Spleen (tissue), 13 donors: ENCODE measurements at places on chromosomes 1 and 21.

DNA sequence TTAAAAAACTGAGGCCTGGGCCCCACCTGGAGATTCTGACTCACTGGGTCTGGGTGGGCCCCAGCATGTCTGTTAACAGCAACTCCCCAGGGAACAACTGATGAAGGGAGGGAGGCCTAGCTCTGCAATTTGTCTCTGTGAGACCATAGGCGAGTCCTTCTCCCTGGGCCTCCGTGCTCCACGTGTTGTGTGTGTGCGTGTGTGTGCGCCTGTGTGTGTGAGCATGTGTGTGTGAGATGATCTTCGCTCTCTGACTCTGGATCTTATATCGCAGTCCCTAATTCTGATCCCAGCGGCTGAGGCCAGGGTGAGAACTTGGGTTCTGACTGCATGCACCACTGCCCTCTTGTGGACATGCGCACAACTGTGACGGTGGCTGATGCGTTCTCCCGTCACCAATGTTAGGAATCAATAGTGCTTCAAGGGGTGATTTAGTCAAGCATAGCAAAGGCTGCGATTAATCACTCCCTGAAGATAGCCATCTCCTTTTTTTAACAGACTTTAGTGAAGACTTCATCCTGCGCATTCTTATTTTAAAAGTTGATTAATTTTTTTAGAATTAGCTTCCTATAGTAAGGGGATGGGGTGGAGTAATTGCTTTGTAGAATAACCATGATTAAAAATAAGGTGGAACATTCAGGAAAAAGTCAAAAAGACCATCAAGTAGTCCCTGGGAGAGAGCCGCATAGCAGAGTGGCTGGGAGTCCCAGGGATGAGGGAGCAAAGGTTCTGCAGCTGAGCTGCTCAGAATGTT, 62.4 kb upstream of the USP24 start:
- DNase-seq: peak; percentile 91

- no peak for DNase-seq
These were observed 6.9 kb downstream of the HTR1D start for GRCh38 chr1:23210351-23210785.

GRCh38 chr1:243482141-243483022, 226.5 kb downstream of the SDCCAG8 start:
- DNase-seq: no peak

GRCh38 chr1:226892524-226892875, 22.1 kb downstream of the PSEN2 start:
- DNase-seq: no peak

GRCh38 chr1:209808059-209808581, 2.2 kb upstream of the IRF6 start:
- DNase-seq: no peak

DNA sequence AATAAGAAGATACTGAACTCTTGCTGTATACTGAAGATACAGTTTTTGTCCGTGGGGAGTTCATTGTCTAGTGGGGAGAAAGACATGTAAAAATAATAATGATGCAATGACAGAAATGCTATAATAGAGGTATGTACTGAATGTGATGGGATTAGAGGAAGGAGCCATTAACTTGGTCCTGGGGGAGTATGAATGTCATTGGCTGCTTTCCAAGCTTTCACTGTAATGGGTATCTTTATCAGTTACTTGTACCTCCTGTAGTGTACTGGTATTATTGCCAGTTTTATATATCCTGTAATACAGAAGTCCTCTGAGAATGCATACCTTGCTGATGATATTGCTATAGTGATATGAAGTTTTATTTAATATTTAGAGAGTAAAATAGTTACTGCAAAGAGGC, 7.4 kb downstream of the BTBD8 start:
- no peak for DNase-seq

- no peak for DNase-seq
These were observed 63.1 kb downstream of the ATP5PO start for GRCh38 chr21:33852485-33852884.

DNA sequence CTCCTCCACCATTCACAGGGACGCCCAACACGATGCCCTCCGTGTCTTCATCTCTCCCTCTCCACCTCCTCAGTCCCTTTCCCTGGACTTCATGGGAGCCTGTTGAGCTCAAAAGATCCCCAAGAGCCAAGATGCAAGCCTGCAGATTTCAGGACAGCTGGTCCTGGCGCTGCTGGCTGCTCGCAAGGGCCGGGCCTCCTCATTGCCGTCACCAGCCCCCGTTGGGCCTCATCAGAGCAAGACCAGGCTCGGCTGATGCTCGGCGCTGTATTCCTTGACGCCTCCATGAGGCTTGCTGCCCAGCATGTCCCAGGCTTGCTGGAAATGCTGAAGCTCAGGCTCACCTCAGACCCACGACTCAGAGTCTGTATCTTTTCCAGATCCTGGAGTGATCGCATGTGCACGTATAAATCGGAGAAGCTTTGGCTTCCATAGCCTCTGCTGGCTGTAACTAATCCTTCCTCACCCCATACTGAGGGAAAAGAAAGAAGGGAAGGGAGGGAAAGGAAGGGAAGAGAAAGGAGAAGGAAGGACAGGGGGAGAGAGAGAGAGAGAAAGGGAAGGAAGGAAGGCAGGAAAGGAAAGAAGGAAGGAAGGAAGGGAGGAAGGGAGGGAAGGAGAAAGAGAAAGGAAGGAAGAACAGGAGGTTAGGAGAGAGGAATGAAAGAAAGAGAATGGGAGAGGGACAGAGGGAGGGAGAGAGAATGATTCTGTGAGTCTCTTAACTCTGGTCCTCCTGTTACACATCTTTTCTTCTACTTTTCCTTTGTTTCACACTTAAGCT, 94.6 kb downstream of the KCNJ15 start:
- DNase-seq: no peak

GRCh38 chr1:183936791-183937190, 100.7 kb downstream of the COLGALT2 start:
- DNase-seq: no peak

DNA sequence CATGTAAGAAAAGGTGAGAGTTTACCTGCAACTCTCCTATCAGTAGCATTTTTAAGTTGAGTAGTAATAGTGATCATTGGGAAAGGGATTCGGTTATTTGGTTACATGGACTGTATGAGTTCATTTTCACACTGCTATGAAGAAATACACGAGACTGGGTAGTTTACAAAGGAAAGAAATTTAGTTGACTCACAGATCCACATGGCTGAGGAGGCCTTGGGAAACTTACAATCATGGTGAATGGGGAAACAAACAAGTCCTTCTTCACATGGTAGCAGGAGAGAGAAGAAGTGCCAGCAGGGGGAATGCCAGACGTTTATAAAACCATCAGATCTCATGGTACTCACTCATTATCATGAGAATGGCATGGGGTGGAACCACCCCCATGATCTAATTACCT, 59.3 kb upstream of the FBXO28 start:
- no peak for DNase-seq

DNA sequence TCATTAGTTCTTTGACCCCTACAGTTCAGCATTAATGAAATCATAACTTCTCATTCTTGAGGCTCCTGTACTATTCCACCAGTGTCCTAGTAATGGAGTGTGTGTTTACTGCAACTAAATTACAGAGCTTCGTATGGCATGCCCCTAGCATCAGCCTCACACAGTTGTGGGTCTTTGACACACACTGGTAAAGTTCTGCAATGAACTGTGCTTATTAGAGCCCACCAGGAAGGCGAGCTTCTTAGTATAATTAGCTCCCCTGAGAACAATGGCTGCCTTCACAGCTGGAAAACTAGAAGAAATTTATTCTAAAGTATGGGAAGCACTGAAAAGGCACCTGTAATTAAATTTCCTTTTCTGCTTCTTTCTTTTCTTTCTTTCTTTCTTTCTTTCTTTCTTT, 251.1 kb upstream of the RGS18 start:
- DNase-seq: no peak

GRCh38 chr1:242002510-242002909, 3.6 kb upstream of the MAP1LC3C start:
- no peak for DNase-seq

DNA sequence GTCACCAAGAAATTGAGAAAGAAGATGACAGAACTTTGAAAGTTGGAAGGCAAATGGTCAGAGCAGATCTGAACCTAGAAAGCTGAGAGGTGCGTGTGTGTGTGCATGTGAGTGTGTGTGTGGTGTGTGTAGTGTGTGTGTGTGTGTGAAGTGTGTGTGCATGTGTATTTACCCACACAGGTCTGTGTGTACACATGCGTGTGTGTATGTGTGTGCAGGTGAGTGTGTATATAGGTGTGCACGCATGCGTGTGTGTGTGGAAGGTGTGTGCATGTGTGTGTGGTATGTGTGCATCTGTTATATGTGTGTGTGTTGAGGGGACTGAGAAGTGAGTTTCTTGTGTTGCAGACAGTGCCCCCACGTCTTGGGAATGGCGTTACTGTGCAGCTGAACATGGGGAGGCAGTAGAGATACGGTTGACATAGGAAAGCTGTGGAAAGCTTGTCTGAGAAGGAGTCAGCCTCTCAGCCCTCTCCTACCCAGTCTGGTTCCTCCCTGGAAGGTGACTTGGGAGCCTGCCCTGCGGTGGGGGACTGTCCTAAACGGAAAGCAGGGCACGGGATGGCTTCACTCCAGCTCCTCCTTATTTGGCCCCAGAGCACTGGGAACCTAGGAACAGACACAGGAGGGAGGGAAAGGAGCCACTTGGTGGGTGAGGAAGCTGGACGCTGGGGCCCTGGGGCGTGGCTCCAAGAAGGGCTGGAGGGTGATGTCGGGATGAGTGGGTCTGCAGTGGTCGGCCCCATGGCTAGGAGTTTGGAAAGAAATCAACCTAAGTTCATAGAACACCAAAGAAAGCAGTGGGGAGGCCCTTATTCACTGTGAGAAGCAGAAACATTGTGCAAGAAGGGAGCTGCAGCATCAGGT, 97.2 kb downstream of the PCBP3 start:
- DNase-seq: no peak

GRCh38 chr1:175511496-175511895, 231.9 kb downstream of the TNR start:
- DNase-seq: no peak

DNA sequence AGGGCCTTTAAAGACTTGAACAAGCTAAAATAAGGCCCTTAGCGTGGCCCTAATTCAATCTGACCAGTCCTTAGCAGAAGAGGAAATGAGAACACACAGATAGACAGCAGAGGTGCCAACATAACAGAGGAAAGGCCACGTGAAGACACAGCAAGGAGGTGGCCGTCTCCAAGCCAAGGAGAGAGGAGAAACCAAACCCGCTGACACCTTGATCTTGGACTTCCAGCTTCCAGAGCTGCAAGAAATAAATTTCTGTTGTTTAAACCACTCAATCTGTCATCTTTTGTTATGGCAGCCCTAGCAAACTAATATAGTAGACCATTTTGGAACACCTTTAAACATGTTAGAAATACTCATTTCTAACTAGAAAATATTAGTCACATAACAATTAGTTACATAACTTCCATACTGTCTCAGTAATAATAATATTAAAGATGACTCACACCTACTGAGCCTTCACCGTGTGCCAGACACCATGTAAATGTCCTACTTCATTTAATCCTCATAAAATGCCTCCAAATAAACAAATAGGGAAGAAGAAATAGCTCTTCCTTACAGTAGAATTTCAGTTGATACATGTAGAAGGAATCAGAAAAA, 47.9 kb downstream of the S1PR1 start:
- DNase-seq: no peak

- DNase-seq: no peak
These were observed 29.8 kb upstream of the RCOR3 start for GRCh38 chr1:211229365-211229759.

DNA sequence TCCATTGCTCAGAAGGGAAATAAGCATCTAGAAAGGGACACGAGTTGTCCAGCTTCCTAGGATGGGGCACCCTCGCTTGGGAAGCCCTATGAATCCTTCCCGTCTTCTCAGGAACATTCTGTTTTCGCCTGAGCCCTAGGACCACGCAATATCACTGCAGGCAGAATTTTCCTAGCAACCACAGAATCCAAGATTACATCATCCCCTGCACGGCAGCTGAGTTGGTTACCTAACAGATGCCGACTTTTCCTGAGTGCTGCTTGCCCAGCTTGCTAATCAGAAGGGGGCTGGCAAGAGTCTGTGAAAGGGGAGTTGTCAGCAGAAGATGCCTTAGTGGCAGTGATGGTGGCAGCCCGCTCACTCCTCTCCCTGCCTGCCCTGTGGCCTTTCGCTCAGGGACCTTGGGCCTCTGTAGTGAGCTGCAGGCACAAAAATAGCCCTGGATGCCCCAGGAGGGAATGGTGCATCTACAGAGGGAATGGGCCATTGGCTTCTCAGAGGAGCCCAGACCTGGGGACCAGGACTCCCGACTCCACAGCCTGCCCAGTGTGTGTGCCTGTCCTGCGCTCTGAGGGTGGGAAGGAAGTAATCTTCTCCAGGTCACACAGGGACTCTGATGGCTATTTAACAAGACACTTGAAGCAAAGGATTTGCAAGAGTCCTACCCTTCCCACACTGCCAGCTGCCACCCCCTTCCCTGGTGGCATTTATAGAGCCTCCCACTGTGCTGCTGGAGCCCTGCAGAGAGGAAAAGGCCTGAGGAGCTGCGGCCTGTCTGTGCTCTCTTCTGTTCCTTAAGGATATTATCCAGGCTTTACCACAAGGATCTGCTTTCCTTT, 28.9 kb upstream of the CLSTN1 start:
- DNase-seq: no peak

GRCh38 chr1:164823486-164824279, 264.7 kb downstream of the PBX1 start:
- no peak for DNase-seq

- no peak for DNase-seq
These were observed 46.8 kb upstream of the WASF2 start for GRCh38 chr1:27536767-27537166.

- no peak for DNase-seq
These were observed 56.8 kb upstream of the ERRFI1 start for GRCh38 chr1:8082945-8083344.

GRCh38 chr1:207960346-207960745, 49.4 kb upstream of the CD34 start:
- DNase-seq: no peak

- DNase-seq: no peak
These were observed 9.5 kb downstream of the COLGALT2 start for GRCh38 chr1:184027826-184028695.

GRCh38 chr1:243213045-243213787, 41.9 kb downstream of the CEP170 start:
- no peak for DNase-seq

GRCh38 chr1:192609110-192610079, 26.6 kb upstream of the RGS13 start:
- peak; percentile 92 for DNase-seq

GRCh38 chr1:112929979-112930378, 26.0 kb downstream of the SLC16A1 start:
- no peak for DNase-seq

- DNase-seq: no peak
These were observed 65.7 kb downstream of the MAP3K21 start for GRCh38 chr1:233393084-233393840.

DNA sequence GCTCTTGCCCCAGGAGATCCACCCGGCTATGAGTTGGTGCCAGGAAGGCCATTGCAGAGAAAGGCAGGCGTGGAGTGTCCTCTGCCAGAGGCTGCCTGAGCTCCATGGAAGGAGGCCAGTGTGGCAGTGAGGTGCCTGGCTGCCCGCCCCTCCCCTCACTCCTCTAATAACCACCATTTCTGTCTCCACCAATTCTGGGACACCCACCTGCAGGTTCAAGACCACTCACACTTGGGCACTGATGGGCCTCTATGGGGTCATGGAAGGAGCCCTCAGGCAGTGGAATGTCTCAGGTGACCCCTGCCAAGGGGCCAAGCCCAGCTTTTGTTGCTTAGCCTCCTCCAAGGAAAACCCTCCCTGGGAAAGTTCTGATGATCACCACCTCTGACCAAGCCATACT, 731.6 kb downstream of the MATN1 start:
- DNase-seq: no peak

- DNase-seq: no peak
These were observed 884 bp downstream of the LHX4 start for GRCh38 chr1:180230791-180231505.

GRCh38 chr1:247113733-247114271, 9.6 kb upstream of the ZNF669 start:
- no peak for DNase-seq
